Bone marrow (tissue), 2 donors: ENCODE measurements at places on chromosomes 13 and 19.

- DNase-seq, result no peak
Measured at GRCh38 chr19:37943480-37943879, 36.5 kb downstream of the SIPA1L3 start.

GRCh38 chr13:56670563-56670962 is 470.2 kb upstream of the PRR20A start:
- DNase-seq, result no peak

DNA sequence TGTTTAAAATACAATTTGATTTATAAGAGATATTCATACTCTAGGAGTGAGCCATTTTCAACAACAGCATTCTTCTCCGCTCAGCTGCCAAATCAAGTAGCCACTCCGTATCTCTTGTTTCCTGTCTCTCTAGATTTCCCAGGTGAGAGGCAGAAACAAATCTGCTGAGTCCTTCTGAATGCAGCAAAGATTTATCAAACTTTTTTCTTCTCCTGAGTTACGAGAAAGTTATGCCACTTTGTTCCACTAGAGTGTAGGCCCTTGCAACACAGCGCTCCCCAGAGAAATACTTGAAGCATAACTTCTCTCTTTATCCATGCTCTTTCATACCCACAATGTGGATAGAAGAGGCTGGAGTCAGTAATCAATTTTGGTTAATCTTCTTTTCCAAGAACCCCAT is 1960.8 kb downstream of the OLFM4 start:
- DNase-seq, result no peak

- no peak for DNase-seq
Measured at GRCh38 chr13:39317291-39317690, 279.0 kb downstream of the NHLRC3 start.

GRCh38 chr13:30303269-30303668 is 4.1 kb downstream of the KATNAL1 start:
- DNase-seq, result no peak

DNA sequence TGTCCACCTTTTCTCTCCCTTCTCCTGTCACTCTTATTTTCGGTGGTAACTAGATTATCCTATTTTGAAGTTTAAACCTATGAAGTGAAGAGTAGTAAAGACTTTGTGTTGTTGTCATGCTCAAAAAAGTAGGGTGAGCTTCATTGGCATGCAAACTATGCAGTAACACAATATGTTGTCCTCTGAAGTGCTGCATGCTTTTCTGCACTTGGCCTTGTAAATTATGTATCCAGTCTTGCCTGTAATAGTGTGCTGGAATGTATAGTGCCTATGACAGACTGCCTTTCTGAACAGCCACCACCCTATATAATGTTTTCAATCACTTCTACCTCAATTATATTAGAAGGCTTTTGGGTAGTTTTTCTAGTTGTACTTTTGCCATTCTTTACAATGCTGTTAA is 1198.2 kb upstream of the PCDH20 start:
- DNase-seq, result no peak

DNA sequence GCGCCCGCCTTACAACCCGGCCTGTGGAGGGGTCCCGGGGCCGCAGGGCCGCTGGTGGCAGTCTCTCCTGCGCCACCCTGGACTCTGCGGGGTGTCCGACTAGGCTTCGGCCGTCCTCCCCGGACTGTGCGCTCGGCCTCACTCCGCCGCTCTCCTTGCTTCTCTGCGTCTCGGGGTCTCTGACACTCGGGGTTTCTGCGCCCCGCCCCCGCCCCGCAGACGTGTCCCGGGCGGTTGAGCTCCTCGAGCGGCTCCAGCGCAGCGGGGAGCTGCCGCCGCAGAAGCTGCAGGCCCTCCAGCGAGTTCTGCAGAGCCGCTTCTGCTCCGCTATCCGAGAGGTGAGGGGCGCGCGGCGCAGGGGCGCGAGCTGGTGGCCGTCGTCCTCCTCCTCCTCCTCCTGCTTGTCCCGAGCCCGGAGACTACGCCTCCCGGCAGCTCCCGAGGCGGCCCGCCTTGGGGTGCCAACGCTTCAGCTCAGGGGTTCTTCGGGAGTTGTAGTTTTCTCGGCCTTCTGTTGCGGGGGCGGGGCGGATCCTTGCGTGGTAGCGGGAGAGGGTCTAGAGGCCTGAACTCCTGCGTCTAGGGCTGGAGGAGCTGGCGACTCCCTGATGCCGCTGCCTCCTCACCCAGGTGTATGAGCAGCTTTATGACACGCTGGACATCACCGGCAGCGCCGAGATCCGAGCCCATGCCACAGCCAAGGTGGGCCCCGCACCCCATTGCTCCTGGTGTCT is 627 bp downstream of the LIN7B start:
- DNase-seq, result no peak

DNA sequence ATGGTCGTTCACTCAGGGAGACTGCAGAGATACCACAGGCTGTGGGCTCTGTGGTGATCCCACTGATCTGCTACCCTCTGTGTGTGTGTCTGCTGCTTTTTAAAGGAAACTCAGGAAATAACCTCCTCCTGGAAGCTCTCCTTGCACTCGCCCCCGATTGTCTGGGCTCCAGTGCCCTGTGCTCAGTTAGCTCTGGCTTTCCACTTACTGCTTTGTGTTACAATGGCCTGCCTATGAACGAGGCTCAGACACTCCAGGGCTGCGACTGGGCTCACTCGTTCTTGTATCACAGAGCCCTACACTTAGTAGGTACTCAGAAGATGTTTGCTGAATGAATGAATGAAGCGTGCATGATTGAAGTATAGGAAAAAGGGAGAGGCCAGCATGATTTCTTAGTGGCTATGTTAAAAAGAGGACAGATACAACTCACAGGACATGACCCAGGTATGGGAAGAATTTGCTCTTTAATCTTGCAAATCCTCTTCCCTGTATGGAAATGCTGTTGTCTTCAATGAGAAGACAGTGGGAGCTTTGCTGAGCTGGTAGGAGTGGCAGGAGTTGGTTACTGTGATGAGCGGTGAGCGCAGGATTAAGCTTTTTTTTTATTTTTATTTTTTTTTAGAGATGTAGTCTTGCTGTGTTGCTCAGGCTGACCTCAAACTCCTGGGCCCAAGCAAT is 26.4 kb downstream of the B3GLCT start:
- no peak for DNase-seq

- no peak for DNase-seq
Measured at GRCh38 chr13:49308097-49308875, 60.6 kb downstream of the CDADC1 start.

DNA sequence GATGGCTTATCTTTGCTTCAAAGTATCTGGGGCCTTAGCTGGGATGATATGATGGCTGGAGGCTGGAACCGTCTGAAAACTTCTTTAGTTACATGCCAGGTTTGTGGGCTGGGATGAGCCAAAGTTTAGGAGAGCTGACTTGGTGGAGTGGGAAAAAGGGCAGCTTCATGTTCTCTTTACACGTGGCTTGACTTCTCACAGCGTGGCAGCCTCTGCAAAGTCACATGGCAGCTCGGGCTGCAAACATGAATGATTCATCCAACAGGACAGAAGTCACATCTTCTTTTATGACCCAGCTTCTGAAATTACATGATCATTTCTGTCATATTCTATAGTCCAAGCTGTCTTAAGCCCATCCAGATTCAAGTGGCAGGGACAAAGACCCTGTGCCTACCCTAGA is 176.0 kb downstream of the OLFM4 start:
- DNase-seq, result no peak

DNA sequence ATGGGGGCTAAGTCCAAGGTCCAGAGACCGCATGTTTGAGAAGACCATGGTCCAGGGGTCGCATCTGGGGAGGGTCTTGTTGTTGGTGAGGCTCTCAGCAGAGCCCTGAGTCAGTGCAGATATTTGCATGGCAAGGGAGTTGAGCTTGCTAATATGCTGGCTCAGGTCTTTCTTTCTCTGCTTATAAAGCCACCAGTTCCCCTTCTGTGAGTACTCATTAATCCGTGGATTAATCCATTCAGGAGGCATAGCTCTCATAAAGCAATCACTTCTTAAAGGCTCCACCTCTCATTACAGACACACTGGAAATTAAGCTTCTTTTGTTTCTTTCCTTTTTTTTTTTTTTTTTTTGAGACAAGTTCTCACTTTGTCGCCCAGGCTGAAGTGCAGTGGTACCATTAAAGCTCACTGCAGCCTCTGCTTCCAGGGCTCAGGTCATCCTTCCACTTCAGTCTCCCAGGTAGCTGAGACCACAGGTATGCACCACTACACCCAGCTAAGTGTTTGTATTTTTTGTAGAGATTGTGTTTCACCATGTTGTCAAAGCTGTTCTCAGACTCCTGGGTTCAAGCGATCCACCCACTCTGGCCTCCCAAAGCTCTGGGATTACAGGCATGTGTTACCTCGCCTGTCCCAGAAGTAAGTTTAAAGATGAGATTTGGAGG is 216.4 kb downstream of the SLITRK5 start:
- DNase-seq, result no peak

GRCh38 chr19:23810496-23810895 is 51.8 kb upstream of the ZNF681 start:
- no peak for DNase-seq

- peak; percentile 42 for DNase-seq
Measured at GRCh38 chr19:10419646-10420443, 493 bp upstream of the PDE4A start.

DNA sequence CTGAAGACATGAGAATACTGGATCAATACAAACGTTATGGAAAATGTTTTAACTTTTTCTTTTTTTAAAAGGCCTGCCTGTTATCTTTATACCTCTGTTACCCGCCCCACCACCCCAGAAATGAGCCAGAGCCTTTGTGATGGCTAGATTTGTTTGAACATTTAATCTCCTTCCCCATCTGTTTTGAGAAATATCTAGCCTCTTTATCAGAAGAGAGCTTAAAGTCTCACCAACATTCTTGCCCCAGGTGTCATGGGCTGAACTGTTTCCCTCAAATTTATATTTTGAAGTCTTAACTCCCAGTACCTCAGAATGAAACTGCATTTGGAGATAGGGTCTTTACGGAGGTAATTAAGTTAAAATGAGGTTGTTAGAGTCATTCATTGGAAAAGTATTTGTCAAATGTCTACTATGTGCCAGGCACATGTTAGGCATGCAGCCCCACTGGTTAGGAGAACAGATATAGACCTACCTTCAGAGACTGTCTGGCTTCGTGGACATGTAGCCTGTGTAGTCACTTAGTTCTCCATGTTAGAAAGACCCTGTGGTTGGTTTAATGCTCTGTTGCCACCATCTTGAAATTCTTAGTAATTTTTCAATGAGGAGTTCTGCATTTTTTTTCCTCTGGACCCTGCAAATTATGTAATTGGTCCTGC is 6.3 kb upstream of the RB1 start:
- no peak for DNase-seq

DNA sequence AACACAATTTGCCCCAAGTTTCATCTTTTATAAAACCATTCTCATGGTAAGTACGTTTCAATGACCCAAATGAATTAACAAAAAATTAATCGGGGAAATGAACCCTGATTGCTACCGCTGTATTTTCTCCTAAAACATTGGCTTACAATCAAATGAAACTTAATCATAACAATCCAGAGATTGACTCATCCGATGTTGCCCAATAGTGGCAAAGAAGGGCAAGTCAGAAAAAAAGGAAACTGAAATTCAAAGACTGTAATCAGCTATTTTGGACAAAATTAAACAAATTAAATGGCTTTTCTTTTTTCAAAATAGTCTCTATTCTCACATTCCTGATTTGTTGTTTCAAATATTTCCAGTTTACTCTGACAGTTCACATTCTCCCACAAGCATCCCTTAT is 3.9 kb upstream of the ACOD1 start:
- no peak for DNase-seq

DNA sequence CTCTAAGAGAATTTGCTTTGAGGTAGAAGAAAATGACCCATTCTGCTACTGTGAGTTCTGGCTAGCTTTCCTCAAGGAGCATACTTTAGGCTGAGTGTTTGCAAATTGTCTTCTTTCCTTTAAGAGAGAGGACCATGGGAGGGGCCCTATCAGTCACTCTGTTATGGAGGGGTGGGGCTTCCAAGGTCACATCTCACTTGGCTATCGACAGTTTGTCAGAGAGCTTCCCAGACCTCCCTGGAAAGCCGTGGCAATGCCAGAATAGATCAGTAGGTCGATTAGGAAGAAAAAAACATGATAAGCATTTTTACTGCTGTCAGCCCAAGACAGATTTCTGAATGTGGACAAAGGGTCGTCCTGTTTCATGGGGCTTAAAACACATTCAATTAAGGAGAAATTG is 93.3 kb downstream of the OXGR1 start:
- DNase-seq, result no peak

- DNase-seq, result no peak
Measured at GRCh38 chr13:102041544-102041943, 360.3 kb downstream of the FGF14 start.

DNA sequence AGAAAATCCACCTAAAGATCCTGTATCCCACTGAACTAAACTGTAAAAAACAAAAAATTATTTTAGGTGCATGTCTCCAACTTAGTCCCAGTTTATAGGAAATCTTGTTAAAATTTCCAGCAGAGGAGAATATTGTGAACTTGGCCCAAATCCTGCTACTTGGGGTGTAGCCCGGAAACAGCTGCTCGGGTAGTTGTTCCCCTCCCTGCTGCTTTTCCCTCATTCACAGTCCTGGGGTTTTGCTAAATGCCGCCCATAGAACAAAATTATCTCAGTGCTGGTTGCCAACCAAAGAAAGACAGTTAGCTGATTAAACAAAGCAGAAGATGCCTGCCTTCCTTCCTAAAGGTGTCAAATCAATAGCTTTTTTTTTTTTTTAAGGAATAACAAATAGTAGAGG is 330.5 kb upstream of the KLF12 start:
- no peak for DNase-seq

DNA sequence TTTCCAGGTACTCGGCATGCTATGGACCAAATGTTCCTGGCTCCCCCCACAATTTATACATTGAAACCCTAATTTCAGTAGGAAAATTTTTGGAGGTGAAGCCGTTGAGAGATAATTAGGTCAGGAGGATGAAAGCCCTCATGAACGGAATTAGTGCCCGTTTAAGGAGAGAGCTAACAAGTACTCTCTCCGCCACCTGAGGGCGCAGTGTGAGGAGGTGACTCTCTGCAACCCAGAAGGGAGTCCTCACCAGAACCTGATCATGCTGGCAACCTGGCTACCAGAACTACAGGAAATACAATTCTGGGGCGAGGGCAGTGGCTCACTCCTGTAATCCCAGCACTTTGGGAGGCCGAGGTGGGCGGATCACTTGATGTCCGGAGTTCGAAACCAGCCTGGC is 397.8 kb downstream of the SLITRK5 start:
- no peak for DNase-seq

GRCh38 chr19:35069696-35070095 is 28.2 kb downstream of the HPN start:
- no peak for DNase-seq

DNA sequence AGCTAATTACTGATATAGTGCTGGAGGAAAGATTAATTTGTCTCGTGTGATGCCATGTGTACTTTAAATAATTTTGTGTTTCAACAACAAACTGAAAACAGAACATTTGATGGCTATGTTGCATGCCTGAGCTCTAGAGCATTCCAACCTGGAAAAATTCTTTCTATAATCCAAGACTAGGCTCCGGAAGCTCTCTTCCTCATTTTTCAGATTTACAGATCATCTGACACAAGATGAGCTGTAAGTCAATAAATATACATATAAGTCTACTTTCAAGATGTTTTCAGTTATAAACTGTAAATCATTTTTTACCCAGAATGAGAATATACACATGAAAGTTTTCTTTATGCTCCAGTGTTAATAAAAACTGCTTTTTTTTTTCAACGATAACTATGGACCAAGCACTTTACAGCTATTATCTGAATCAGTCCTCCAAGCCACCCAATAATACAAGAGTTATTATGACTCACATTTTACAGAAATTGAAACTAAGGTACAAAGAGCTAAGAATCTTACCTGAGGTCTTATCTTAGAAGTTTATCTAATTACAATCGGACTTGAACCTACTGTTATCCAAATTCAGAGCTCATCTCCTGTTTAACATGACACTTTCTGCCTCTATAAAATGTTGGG is 6.4 kb upstream of the FOXO1 start:
- DNase-seq, result no peak

- no peak for DNase-seq
Measured at GRCh38 chr19:44055870-44056269, 4.0 kb downstream of the ZNF223 start.
